ENCODE measurements at places on chromosomes 6 and 20.

- DNase-seq, result no peak
These were observed 12.4 kb downstream of the SIRPA start for GRCh38 chr20:1907586-1907985.

DNA sequence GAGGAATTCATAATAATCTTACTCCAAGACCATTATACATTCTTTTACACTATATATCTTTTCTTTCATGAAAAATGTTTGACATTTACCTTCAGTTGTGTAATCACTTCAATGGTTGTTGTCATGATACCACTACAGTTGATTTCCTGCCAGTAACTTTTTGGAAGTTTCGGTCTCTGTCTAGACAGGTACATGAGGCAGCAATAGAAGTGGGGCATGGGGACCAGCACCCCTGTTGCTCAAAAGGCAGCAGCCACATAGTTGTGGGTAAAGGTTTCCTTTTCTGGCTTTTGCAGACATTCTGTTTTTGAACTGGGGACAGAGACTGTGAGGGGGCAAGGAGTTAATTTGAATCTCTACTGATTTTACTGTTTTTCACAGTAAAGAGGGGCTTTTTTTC is 14.1 kb downstream of the SAMD5 start:
- no peak for DNase-seq

DNA sequence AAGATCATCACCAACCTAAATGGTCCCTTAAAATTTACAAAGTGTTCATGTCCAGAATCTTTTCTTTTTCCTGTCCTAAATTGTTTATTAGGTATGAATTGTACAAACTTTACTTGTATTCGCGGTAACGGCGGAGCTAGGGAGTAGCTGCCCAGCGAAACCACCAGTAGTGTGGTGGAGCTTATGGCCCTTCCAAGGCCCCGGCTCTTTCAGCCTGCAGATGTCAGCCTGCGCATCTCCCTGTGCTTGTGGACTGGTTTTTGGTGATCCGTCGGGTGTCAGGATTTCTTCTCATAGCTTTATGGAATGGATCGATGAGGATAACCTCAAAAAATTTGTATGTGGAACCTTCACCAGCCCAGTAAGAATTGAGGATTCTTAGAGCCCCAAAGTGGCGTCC is 27.2 kb upstream of the ENPP1 start:
- DNase-seq, result no peak

DNA sequence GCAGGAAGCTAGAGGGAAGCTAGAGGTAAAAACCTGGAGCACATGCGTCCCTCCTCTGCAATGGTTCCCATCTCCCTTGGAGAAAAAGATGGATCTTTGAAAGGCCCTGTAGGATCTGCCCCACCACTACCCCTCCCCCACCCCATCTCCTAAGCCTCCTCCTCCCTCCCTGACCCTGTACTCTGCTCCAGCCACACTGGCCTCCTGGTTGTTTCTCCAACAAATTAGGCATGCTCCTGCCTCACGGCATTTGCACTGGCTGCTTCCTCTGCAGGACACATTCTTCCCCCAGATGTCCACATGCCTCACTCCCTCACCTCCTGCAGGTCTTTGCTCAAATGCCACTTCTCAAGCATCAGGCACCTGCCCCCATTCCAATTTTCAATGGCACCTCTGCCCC is 45.5 kb downstream of the UBE2V1 start:
- no peak for DNase-seq

DNA sequence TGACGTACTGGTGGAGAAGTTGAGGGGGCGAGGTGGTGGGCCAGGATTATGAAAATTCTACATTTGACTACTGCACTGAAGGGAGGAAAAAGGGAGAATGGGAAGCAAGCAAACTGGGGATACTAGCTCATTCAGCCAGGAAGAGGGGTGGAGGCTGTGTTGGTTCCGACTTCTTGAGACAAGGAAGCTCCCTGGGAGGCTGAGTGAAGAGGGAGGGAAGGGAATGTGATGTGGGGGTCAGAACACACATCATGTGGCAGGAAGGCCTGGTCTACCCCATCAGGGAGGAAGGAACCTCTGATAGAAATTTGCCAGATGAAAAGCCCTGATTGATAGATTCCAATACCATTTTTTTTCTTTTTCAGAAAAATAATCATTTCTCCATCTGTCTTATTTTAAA is 28.8 kb upstream of the MCHR2 start:
- no peak for DNase-seq

GRCh38 chr20:49786196-49786595 is 26.4 kb upstream of the SLC9A8 start:
- DNase-seq, result no peak

- no peak for DNase-seq
These were observed 63.7 kb downstream of the PSMG4 start for GRCh38 chr6:3322366-3322890.

DNA sequence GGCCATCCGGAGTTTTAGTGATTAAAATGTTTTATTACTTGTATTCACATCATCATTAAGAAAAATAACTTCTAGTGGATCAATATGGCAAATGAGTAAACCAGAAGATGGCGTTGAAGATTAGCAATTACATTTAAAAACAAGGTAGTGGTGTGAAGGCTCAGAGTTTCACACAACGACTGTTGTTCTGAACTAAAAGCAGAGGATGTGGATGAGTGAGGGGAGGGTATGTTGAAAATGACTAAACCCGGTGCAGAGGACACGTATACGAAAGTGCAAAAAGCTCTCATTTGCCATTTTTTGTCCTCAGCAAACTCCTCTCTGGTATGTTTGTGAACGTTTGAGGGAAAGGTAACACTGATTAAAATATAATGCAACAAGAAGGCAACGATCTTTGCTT is 1.9 kb upstream of the IRF4 start:
- DNase-seq, result no peak

DNA sequence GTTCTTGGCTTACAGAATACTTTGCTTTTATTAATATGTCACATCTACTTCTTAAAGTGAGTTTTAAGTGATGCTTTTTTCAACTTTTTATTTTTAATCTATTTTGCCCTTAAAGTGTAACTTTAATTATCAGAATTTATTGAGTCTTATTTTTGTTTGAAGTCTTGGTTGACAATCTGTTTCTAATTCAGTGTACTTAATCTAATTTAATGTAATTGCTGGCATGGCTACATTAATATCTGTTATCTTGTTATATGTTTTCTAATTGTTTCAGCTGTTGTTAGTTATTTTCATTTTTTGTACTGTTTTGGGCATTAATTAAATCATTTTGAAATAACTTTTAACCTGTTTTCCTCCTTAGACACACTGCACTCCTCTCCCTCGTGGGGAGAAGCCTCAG is 558.7 kb upstream of the EYS start:
- DNase-seq, result no peak

DNA sequence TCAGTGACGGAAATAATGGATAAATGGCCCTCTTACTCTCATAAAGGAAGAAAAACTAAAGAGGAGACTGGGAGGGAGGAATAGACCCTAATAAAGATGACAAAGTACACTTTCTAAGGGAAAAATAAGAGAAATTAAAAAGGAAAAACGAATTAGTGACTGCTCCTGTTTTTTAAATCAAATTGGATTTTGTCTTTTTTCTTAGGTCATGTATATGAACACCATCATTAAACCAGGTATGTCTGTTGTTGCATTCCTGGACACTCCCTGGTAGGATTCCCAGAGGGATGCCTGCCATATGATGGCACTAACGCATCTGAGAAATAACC is 59.4 kb upstream of the BTN3A2 start:
- DNase-seq, result no peak

DNA sequence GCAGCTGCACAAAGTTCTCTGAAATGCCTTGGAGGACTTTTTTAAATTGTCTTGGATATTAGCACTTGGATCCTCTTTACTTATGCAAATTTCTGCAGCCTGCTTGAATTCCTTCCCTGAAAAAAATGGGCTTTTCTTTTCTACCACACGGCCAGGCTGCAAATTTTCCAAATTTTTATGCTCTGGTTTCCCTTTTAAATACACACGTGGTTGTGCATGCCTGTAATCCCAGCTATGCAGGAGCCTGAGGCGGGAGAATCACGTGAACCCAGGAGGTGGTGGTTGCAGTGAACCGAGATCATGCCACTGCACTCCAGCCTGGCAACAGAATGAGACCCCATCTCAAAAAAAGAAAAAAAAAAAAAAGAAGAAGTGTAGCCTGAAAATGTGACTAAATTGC is 76.1 kb upstream of the PRND start:
- DNase-seq, result no peak

GRCh38 chr6:41505122-41506049 is 40.8 kb upstream of the FOXP4 start:
- DNase-seq, result peak; percentile 47

DNA sequence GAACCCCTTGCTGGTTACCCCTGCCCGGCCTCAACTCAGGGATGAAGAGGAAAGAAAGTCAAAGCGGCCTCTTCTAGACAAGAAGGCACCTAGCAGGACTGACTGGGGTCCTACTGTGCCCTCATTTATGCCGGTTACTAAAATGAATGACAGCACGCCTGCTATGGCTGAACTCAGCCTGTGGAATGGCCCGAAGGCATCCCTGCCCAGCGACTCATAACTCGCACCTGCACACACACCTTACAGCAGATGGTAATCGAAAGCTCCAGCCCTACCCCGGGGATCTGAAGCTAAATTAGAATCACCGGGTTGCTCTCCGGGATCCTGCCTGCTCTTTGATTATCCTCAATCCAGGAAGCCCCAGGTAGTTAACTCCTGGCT is 747 bp upstream of the TXNDC5 start:
- DNase-seq, result no peak

DNA sequence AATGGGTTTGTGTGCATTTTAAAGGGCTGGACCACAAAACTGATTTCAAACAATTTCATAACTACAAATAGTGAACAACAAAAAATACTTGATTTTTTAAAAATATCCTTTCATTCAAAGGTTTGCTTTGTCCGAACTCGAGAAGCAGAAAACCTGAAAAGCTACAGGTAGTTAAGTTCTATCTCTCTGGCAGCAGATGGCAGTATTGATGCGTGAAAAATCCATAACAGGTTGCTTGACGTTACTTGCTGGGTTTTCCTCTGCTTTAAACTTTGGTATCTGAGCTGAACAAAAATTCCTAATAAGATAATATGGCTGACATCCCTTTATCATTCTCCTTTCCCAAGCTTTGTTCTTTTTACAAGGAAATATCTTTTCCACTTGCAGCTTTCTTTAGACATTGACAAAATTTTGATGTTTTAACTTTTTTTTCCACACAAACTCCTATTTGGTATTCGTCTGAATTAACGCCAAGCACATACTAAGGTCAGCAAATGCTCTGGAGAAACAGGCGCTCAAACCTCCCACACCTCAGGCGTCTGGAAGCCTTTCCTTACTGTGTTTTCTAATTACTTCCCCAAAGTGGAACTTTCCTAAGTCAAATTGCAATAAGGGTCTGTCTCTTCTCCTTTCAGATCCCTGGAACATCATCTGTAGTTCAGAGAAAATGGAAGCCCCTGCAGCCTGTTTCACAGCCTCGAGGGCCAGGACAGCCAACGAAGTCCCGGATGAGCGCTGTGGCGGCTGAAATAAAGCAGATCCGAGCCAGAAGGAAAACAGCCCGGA is 50.3 kb upstream of the GFRAL start:
- peak; percentile 58 for DNase-seq

GRCh38 chr6:145534989-145535388 is 200.3 kb downstream of the EPM2A start:
- DNase-seq, result no peak

- DNase-seq, result no peak
These were observed 829.4 kb downstream of the EPHA7 start for GRCh38 chr6:92589996-92590395.

DNA sequence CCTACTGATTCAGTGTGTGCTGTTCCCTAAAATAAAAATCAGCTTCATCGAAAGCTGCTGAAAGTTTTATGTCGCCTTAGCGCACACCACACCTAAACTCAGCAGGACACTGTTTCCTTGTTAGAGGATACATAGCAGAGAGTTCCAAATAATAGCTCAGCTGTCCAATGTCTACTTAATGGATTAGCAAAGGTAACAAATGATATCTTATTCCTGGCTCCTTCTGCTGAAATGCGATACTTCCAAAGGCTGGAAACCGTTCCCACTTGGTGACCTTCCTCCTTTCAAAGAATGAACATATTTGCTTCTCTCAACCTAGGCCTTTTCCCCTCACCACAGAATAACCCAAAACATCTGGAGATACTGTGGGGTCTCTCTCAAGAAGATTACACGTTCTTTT is 189.5 kb upstream of the GMDS start:
- DNase-seq, result no peak

- DNase-seq, result no peak
These were observed 53.6 kb upstream of the EDN3 start for GRCh38 chr20:59246691-59247400.

GRCh38 chr6:132365281-132365907 is 35.9 kb downstream of the MOXD1 start:
- no peak for DNase-seq

DNA sequence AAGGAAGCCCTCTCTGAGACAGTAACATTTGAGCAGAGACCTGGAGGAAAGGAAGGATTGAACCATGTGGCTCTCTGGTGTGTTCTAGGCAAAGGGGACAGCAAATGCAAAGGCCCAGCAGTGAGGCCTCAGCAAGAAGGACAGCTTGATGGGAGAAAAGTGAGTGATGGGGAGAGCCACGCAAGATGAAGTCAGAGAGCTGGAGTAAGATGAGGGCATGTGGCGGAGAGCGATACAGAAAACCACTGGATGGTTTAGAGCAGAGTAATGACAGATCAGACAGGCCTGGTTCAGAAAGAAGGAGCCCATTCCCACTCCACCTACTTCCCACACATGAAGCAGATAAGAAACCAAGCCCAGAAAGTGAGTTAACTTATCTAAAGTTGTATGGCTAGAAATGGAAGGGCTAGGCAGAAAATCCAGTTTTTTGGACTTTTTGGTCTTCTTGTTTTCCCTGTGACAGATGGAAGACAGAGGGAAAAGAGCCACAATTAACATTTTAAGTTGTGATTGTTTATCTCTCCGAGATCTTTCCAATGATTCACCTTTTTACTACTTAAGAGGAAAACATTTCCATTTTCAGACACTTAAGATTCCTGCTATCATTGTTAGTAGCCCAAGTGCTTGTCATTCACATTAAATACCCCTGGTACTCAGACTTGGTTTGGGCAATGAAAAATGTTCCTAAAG is 723 bp upstream of the SNPH start:
- no peak for DNase-seq

DNA sequence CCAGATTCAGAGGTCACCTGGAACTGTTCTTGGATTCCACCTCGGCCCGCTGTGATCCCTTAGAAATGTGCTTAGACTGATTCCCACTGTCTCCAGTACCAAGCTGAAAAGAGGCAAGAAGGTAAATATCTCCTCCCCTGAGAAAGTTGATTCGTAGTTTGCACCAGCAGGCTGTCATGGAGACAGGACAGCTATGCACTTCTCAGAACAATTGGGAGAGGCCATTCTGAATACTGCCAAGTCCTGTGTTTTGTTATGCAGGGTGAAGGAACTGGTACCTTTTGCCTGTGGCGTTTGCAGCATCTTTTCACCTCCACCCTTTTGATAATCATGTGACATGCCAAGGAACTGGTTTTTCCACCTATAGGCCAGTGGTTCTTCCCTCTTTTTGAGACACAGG is 58.2 kb upstream of the RNGTT start:
- DNase-seq, result no peak

- no peak for DNase-seq
These were observed 91.9 kb downstream of the HAO1 start for GRCh38 chr20:7848351-7848750.
